ENCODE measurements at places on chromosomes 11 and 22. TPM values are rescaled to one million over a fixed set of nuclear protein-coding genes. Genes with fewer than 3 reads are reported as not detected.

Gene MMP11
- total RNA-seq, result 5.3 TPM

Gene MPEG1
- total RNA-seq, result not detected

Gene FGF3
- total RNA-seq, result not detected

Gene OSBPL5
- total RNA-seq, result 30.8 TPM

Gene CCDC116
- total RNA-seq, result 0.13 TPM

Gene OR5W2
- not detected for total RNA-seq

Gene SCGB2A2
- total RNA-seq, result not detected

Gene TMPRSS5
- 0.22 TPM for total RNA-seq

Gene KIAA0930
- 36.2 TPM for total RNA-seq

Gene MN1
- 0.65 TPM for total RNA-seq

Gene ACTN3
- not detected for total RNA-seq

Gene DUSP8
- 0.40 TPM for total RNA-seq

Data from thoracic aorta endothelial cell (primary cell).